ENCODE measurements at places on chromosomes 11 and 22. TPM values are rescaled to one million over a fixed set of nuclear protein-coding genes. Genes with fewer than 3 reads are reported as not detected.

Gene OR51I1
- total RNA-seq = not detected

Gene MRPL17
- total RNA-seq = 53.4 TPM

Gene TPBGL
- total RNA-seq = not detected

Gene PTPRCAP
- 1.9 TPM for total RNA-seq

Gene PIH1D2
- 4.6 TPM for total RNA-seq

Gene OR51B2
- total RNA-seq = not detected
